Hepatocyte (in vitro differentiated cells): ENCODE measurements at places on chromosomes 2 and 18. TPM values are rescaled to one million over a fixed set of nuclear protein-coding genes. Genes with fewer than 3 reads are reported as not detected.

The CROCC2 gene
- total RNA-seq: 0.10 and 0.20 TPM in 2 replicates

The FSHR gene
- 0.20 and 0.68 TPM in 2 replicates for total RNA-seq

The ING5 gene
- 17.5 and 33.4 TPM in 2 replicates for total RNA-seq

DNA sequence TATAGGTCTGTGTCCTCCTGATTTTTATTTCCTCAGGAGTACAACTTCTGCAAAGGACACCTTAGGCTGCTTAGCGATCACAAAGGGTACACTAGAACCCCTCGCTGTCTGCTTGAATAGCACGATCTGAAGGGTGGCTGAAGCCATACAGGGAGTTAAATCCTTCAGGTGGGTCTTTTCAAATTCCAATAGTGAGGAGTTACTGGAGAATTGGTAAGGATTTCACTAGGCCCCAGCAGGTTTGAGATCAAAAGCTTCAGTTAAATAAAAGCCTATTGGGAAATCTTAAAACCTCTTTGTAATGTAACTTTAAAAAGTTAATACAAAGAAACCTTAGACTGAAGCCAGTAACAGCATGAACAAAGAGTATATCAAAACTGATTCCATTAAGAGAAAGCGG lies 613.1 kb downstream of the ZEB2 start:
- DNase-seq: no peak
